ENCODE measurements at places on chromosomes 5 and 9.

DNA sequence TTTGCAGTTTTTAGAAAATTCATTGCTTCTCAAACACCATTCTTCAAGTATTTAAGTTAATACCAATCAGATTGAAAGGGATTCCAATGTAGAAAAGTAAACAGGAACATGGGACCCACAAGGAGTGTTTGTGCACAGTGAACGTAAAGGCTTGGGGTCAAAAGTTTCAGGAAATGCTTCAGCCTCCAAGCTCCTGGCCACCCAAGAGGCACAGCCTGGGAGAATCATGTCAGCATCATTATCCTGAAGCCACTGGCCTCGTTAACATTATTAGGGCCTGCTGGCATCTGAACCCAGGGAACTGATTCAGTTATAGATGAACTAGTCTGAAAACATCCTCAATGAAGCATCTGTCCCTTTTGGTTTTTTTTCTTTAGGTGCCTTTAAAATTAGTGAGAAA is 122.9 kb downstream of the NXNL2 start:
- DNase-seq, result no peak

DNA sequence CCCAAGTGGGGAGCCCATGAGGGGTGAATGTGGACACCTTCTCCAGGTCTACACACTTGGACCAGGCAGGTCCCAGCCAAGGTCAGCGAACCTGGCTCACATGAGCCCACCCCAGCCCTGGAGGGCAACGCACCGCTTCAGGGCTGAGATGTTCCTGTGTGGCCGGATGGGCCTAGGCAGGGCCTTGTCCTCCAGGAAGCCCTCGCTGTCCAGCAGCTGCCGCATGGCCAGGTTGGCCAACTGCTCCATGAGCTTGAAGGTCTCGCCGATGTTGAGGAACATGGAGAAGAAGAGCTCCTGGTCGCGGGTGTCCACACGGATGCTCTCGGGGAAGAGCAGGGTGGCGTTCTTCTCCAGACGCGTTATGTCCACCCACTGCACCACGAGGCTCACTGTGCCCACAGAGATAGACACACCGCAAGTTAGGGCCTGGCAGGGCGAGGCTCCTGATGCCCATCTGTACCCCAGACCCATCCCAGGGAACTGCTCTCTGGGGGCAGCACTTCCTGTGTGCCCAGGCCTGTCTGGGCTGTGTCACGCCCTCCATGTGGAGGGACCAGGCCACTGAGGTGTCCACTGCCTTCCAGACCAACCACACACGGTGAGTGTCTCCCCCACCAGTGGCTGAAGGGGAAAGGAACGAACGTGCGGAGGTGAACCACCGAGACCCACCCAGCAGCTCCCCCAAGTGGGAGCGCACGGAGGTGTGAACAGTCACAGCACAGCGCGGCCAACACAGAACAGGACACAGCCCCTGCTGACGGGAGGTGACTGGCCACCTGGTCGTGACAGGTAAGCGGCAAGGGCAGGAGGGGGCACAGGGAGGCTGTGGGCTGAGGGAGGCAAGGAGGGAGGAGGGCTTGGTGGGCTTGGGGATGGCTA is 14.4 kb downstream of the TBC1D9B start:
- DNase-seq, result no peak

GRCh38 chr9:127921557-127922120 is 4.8 kb upstream of the ST6GALNAC4 start:
- DNase-seq, result peak; percentile 88

DNA sequence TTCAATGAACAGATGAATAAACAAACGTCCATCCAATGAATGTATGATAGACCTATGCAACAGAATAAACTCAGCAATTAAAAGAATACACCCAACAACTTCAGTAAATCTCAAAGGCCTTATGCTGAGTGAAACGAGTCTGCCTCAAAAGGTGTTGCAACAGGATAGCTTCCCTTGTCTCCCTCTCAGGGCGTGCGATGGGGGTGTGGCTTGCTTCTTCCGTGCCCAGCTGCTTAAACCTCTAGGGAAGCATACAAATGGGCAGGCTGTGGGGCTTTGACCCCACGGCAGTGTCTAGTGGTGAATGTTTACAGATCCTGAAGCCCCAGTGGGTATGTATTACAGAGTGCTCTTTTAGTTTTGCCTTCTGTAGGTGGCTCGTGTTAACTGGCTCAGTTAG is 87.0 kb upstream of the CCL21 start:
- no peak for DNase-seq

DNA sequence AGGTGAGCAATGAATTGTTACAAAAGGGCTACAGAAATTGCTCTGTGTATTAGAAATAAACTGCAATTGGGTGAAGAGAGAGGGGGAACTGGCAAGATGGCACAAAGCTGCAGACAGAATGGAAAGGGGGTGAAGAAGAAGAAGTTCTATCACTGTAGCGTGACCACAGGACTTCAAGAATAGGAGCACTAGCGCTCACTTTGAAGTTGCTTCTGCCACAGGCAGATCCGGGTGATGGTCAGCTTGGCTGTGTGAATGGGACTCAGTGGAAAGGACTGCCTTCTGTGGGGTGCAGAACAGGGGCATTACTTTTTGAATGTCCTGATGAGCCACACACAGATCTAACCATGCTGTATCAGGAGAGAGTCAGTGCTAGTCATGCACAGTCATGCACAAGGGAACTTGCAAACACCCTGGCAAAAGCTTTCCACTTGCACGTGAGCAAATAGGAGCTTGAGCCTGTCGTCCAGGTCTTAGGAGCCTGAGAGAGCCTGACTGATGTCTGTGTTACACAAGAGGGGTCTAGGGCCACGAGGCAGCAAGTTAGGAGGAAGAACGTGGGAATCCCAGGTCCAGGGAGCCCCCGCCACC is 16.3 kb downstream of the IL5 start:
- DNase-seq, result no peak
